ENCODE measurements at places on chromosomes 12 and 14.

GRCh38 chr12:32457251-32458025 is 58.1 kb downstream of the FGD4 start:
- DNase-seq = no peak

DNA sequence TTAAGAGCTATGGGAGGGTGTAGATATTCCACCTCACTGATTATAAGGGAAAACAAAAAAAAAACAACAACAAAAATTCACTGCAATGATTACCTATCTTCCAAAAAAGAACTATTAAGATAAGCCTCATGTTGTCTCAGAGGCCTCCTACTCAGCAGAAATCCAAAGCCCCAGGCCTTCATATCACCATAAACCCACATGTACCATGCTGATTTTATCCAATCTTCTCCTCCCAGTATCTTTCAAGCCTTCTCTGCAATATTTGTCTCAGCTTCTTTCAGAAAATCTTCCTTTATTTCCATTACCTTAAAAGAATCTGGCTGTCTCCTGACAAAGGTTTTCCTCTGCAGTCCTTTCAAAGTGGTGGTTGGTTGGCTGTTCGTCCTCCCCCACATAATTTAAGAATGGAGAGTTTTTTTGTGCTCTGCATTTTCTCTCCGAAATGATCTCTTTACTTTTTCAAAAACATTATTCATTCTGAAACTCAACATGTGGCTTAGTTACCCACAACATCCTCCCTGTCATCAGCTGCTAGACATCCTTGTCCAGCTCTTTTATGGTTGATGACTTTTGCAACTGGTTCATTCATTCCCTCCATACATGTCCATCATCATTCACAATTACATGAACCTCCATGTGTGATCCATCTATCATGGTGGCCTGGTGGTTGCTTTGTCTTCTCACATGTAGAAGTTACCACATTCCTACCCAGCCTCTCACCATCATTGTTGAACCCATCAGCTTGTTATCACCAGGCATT is 2.9 kb upstream of the EPYC start:
- DNase-seq = no peak

DNA sequence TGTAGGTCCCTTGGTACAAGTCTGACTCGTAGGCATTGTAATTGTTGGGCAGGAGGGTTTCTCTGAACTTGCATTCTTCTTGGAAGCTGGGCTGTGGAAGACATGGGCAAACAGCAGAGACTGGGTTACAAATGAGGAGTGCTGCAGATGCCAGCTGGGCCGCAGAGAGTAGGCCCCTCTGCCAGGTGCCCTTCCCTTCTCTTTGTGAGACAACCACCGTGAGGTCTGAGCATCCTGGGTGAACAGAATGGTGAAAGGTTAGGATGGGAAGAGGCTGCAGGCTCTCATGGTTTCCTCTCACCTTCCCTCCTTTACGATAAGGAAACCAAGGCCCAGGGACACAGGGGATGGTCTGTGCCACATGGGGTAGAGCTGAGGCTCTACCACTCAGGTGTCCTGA is 11.3 kb downstream of the FGF6 start:
- no peak for DNase-seq

- DNase-seq = no peak
Measured at GRCh38 chr12:69649529-69649928, 38.8 kb upstream of the LRRC10 start.

- DNase-seq = no peak
Measured at GRCh38 chr12:95548056-95548538, 3.2 kb downstream of the USP44 start.

DNA sequence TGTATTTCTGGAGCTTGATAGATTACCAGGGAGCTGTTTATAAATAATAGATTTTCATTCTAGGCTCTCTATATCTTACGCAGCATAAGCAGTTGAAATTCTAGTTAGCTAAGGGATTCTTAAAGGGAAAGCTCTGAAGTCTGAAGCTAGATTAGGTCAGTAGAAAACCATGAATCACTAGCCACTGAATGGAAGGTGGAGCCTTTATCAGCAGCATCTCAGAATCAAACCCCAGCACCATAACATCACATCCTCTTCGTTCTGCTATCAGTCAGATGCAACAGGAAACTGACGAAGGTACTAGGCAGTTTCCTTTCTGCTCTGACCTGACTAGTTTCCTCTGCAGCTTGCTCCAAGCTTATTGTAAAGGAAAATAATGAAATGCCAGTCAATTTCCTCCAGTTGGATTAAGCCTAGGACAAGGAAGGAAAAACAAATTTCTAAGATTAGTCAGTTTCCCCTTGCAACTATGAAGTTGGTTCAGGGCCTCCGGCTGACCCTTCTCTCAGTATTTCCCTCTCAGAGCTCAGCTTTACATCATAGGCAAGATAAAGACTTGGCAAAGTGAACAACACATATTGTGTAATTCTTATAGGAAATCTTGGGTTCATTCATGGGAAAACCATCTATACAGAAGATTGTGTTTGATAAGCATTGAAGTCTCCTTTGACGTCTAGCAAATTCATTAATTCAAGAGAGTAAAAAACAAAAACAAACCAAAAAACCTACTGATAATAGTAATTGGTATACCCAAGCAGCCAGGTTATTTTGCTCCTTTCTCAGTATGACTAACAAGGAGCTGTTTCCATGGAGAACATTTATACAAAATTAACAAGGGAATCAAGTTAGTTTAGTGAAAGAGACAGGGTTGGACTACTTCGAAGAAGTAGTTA is 43.4 kb upstream of the CFAP54 start:
- DNase-seq = no peak

DNA sequence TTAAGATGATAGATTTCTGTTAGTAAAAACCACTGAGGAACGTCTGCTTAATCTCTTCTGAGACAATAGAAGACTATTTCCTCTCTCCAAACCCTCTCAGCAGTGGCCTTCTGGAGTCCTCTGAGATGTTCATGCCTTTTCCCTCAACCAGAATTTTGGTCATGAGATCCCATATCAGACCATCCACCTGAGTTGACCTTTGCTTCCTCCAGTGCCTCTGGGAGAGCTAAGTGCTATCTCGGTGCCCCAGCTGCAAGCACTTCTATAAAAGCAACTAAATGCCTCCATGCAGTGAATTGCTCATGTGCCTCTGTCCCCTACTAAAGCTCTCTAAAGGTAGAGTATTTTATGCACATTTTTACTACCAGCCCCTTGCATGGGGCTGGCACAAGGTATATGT is 172.8 kb upstream of the BCL2L14 start:
- DNase-seq = no peak

DNA sequence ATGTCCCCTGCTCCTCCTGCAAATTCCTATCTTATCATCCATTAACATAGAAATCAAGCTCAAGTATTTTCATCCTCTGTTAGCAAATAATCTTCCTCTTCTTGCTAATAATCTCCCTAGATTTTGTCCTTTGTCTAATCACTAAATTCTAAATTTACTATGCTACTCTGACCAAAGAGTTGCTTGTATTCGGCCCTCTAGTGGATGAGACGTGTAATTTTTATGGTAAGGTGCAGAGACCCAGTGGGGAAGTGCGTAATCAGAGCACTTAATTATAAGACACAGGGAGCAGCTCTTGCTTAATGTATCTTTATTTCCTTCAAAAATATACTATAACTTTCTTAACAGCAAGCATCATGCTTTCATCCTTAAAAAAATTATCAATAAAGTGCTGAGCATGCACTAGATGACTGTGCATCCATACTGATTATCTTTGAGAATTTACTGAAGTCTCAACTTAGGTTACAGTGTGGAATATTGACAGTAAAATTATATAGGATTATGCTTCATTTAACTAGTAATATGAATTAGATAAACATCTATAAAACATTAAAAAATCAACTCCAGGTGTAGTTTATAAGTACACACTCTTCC is 212.6 kb downstream of the SLC16A7 start:
- DNase-seq = no peak

- no peak for DNase-seq
Measured at GRCh38 chr14:65238456-65238855, 136.1 kb upstream of the MAX start.

DNA sequence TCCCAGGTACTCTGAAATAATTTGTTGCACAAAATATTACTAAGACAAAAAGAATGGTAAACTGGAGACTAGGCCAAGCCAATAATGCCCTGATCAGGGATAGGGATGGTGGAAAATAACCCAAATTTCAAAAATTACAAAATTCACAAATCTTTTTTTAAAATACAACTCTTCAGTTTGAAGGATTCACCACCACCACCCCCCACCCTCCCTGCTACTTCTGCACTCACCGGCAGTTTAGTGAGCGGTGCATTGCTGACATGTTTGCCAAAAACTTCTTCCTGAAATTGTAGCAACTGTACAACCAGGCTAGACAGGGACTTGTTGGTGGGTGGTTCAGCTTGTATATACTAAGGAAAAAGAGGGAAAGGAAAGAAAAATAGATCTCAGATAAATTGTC is 2.3 kb downstream of the SMARCC2 start:
- DNase-seq = no peak

GRCh38 chr12:122437656-122438121 is 15.2 kb upstream of the CLIP1 start:
- DNase-seq = no peak

DNA sequence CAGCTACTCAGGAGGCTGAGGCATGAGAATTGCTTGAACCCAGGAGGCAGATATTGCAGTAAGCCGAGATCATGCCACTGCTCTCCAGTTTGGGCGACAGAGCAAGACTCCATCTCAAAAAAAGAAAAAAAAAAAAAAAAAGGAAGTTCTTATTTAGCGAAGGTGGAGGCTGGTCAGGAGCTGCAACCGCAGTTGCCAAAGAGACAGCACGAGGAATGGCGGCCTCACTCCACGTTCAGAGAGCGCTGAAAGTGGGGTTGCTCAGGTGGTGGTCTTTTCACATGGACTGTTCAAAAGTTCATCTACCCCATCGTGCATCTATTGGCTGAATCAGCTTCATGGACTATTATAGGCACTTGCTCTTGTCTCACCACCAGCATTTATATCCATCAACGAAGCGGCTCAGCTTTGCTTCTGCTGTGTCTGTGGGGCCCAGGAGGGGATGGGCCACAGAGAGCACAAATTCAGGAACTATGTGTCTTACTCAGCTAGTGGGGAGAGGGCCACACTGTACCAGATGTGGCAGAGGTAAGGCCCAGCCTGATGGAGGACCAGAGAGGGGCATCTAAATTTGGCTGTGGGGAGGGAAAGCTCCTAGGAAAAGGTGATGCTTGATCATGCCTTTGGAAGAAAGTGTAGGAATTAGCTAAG is 27.3 kb downstream of the SLC25A47 start:
- no peak for DNase-seq

DNA sequence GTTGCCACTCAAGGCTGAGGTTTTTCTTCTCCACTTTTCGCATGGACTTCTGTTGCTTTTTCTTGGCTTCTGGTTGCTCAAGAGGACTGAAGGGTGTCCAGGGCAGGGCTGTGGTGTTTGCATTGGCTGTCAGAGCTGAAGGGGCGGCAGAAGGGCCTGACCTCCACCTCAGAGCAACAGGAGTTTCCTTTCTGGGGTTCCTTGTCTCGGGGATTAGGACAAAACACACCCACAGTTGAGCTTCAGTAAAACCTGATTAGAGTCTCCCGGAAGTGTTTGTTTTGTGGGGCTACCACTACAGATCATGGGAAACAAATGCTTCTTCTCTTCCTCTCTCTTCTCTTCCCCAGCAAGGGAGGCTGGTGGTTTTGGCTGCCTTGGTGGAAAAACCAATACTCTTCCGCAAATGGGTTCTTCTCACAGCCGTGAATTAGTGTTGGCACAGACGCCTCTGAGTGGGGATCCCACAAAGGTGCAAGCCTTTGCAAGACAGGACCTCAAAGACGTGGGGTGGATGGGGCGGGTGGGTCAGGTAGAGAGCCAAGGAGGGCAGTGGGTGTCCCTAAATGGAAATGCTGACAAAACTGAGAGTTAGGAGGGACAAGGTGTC is 317.7 kb upstream of the TBX3 start:
- DNase-seq = no peak

- no peak for DNase-seq
Measured at GRCh38 chr12:100077367-100077766, 65.3 kb downstream of the BLTP3B start.

GRCh38 chr12:91852634-91853033 is 293.0 kb downstream of the BTG1 start:
- DNase-seq = peak; percentile 13

DNA sequence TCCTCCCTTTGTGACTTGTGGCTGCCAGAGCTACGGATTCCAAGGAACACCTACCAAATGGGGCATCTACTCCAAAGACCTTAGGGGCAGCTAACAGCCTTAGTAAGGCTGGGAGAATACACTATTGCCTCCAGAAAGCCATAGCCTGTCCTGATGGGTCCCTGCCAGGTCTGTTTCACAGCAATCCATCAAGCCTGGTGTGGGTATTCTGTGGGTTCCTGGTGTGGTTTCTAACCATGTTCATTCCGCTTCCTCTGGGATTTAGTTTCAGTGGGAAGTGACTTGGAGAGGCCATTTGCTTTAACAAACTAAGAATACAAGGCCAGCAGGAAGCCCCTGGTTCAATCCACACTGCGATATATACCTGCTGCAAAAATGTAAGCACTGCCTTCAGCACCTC is 220.5 kb downstream of the FOXN3 start:
- DNase-seq = no peak

- no peak for DNase-seq
Measured at GRCh38 chr12:39946361-39947280, 159.3 kb downstream of the SLC2A13 start.

DNA sequence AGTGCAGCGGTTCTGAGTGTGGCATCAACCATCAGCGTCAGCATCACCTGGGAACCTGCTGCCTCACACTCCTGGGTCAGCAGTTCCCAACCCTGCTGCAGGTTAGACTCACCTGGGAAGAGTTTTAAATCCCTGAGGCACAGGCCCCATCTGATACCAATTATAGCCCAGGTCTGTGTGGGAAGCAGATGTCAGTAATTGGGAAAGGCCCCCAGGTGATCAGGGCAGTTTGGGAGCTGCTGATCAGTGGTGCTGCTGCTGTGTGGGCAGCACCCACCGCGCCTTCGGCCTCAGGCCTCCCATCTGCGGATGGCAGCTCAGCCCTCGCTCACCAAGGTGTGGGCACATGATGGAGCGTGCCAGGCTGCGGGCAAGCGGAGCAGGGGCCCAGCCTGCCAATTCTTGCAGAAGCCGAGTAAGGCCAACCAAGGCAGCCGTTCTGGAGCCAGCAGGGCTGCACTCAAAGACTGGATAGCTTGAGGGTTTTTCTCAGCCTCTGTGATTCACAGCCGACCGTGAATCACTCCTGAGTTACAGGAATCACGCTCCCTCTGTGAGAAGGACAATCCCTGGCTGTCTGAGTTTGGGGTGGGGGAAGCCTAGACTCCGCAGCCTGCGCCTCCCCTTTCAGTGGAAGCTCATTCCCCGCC is 155.6 kb upstream of the SFSWAP start:
- DNase-seq = no peak

GRCh38 chr12:53928054-53928835 is 10.4 kb upstream of the HOXC13 start:
- DNase-seq = no peak

- no peak for DNase-seq
Measured at GRCh38 chr12:513446-513845, 53.7 kb downstream of the B4GALNT3 start.

DNA sequence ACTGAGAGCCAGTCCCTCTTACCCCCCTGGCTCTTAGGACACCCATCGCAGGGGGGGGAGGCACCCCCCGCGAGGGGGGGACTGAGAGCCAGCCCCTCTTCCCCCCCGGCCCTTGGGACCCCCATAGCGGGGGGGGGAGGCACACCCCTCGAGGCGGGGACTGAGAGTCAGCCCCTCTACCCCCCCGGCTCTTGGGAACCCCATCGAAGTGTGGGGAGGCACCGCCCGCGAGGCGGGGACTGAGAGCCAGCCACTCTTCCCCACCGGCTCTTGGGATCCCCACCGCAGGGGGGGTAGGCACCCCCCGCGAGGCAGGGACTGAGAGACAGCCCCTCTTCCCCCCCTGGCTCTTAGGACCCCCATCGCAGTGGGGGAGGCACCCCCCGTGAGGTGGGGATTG is 48.8 kb downstream of the DDX11 start:
- DNase-seq = no peak
